ENCODE measurements at places on chromosomes 1 and 21.

DNA sequence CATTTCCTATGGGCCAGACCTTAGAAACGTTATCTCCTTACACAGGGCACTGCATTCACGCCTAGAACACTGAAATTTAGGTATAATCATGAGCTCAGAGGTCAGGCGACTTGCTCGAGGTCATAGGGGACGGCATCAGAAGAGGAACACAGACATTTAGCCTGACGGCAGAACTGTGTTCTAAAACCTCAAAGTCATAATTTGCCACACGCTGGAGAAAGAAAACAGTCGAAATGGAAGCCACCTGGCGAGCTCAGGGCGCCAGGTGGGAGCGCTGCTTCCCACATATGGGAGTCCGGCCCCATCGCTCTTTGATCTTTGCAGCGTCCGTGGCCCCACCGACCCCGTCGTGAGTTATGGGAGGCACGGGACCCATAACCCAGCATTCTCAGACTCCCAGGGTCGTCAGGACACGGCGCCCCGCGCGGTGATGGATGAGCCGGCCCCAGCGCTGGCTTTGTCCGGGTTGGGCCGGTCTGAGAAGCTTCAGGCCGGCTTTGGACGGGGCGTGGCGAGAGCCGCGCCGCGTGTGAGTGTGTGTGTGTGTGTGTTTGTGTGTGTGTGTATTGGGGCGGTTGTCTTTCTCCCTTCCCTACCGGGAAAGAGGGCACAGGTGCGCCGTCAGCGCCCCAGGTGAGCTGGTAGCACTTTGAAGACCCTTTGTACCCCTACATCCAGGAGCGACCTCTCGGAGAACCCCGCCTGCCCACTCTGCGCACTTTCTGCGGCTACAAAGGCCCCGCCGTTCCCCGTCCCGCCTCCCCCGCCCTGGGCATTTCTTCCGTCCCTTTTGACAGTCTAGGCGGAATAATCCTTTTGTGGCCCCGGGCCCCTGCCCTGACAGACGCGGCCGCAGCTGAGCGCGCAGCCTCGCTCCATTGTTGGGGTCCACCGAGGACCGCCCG, 861 bp upstream of the DRAXIN start:
- DNase-seq, result no peak

DNA sequence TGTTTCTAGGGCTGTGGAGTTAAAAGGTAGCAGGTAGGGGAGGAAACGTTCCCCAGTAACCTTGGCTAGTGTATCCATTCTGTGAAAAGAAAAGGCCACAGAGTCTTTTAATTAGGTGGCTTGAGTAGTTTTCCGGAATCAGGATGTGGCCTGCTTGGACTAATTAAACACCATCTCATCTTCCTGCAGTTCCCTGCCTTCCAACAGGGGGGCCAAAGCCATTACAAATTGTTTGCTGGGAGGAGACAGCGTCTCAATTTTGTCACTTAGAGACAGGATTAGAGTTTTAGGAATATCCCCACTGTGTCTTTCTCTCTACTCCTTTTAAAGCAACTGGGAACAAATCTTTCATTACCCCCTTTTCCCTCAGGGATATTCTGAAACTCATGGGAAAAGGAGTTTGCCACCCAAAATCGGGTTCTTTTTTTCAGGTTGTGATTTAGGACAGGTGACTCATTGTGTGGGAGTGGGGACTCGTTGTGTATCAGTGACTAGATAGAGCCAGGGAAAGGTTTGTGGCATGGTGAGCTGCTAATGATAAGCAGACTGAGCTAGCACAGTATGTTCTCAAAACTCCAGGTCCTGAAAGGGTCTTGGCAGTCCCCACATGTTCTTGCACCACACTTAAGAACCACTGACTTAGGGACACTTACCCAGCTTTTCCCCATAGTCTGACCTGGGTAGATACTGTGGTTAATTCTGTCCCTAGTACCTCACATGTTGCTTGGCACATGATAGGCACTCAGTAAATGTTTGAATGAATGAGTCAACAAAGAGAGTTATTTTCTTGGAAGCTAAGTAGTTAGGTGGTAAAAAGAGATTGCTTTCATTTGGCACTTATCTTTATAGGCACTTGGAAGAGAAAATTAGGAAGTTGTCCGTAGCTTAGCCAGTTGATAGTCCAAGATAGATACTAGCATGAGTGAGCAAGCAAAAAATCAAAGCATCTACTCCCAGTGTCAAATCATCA, 22.5 kb downstream of the INTS3 start:
- no peak for DNase-seq

- no peak for DNase-seq
These were observed 36.3 kb upstream of the PCBP3 start for GRCh38 chr21:45607021-45607908.

- DNase-seq, result no peak
These were observed 67.8 kb downstream of the NID1 start for GRCh38 chr1:235997049-235997448.

DNA sequence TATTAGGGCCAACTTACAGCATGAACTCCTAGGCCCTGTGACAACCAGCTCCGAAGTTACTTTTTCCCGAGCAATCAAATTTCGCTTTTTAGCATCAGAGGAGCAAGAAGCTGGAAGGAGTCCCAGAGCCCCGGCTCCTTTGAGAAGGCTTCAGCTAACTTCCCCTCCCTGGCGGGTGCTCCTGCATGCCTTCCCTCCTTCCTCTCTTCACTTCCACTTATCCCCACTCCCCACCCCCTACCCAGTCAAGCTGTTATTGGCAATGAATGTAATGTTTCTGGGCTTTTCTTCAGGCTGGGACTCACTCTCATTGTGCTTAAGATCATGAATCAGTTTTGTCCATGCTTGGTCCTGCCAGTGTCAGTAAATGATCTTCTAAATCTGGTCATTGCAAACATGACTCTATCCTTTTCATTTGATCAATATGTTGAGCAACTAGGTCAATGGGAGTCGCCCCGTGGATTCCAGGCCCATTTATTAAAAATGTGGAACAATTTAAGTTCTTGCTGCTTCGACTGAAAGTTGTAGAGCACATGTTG, 94.5 kb upstream of the TSPAN2 start:
- no peak for DNase-seq
